ENCODE measurements at places on chromosomes 2 and 18.

DNA sequence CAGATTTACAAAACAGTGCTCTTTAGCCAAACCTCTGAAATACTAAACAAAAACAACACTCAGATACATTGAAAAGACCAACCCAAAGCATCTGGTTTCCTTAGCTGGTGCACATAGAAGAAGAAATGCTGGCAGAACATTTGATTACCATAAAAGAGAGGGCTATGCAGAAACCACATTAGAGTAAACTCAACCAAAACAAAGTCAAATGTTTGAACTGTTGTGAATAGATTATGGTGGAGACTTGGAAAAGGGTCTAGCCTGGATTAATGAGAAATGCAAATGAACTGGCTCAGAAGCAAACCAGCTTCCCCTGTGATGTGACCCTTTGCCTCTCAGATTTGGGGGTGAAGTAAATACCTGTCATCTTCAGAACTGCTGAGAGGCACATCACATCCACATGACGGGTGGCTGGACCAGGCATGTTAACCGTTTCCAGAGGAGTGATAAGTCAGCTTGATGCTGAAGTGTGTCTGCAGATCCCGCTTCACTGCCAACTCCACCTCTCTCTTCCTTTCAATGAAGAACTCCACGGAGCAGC, 153.0 kb downstream of the NRP2 start:
- no peak for DNase-seq

GRCh38 chr18:13457327-13457726, 238.8 kb downstream of the LDLRAD4 start:
- no peak for DNase-seq

DNA sequence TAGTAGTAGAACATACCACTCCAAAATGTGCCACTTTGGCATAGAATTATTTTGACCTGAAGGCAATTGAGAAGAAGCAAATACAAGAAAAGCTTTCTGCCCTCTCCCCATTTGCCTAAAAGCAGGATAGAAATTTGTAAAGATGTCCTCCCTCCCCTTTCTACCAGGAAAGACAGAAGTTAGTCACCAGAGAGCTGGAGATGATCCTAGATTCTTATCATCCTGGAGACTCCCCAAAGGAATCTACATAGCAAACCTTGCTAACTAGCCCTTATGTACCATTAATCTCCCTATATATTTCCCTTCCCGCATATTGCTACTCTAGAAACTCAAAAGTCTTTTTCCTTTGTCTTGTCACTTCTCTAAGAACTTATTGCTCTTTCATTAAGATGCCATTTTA, 12.6 kb upstream of the TMEM37 start:
- no peak for DNase-seq

GRCh38 chr2:115524452-115524851, 1082.0 kb downstream of the DPP10 start:
- no peak for DNase-seq

DNA sequence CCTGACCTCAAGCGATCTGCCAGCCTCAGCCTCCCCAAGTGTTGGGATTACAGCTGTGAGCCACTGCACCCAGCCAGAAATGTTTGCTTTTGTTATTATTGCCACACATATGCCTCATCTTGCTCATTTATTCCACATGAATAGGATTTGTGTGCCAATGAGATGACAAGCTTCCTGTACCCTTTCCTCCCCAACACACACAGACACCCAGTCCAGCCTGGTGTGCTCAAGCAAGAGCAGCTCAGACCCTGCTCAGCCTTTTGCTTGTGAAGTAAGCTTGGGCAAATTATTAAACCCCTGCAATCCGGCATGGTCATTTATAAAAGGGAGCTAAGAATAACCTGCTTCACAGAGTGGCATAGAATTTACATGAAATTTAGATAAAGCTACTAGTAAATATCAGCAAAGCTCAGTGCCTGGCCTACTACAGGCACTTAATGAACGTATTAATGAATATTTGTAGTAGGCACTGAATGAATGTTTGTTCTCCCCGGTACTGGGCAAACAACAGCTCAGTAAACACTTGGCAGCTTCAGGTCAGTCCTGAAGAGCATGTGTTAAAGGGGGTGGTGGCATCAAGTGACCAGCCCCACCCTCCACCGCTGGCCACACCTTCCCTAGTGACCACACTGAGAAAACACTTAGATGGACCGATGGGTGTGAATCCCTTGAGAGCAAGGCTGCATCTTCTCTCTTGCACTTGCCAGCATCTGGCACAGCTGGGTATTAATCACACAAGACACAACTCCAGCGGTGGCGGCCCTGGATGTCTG, 280.2 kb downstream of the SRBD1 start:
- no peak for DNase-seq

GRCh38 chr18:2881088-2881839, 34.5 kb downstream of the EMILIN2 start:
- no peak for DNase-seq

GRCh38 chr2:85308896-85309555, 18.8 kb downstream of the TGOLN2 start:
- DNase-seq: no peak

- no peak for DNase-seq
Observed at GRCh38 chr2:132437852-132438669, 21.5 kb downstream of the GPR39 start.

- DNase-seq: no peak
Observed at GRCh38 chr2:95013726-95014125, 11.8 kb upstream of the MAL start.

DNA sequence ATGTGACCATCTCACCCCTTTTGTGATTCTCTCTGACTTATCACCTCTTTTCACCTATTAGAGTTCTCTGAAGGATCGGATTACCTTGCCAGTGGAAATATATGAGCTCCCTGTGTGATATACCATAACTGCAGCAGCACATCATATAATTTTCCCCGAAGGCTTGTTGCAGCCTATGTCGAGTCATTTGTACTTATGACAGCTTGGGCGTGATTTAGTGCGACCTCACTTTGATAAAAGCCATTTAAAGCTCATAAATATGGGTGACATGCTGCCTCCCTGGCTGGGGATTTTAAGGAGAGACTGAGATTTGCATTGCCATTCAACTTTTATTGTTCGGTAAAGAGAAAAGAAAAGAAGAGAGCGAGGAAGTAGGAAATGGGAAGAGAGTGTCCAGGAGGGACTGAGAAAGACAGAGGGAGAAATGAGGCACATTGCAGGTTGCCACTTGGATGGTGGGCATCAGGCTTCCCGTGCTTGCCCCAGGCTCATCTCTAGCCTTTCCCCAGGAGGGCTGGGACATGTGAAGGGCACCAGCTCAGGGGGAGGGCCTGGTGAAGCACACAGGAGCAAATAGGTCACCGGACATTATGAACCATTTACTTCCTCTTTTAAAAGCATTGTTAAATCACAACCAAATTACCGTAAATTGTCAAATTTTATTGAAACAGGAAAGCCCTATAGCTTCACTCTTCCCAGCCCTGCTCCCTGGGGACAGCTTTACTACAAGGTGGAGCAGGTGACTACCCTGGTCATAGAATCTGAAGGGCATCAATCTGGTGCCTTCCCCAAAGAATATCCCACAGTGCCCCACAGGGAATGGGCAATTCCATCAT, 161.3 kb downstream of the SETBP1 start:
- DNase-seq: no peak

- DNase-seq: no peak
Observed at GRCh38 chr18:23943104-23943503, 71.5 kb upstream of the TTC39C start.

- no peak for DNase-seq
Observed at GRCh38 chr2:42141687-42142546, 27.2 kb upstream of the EML4 start.

DNA sequence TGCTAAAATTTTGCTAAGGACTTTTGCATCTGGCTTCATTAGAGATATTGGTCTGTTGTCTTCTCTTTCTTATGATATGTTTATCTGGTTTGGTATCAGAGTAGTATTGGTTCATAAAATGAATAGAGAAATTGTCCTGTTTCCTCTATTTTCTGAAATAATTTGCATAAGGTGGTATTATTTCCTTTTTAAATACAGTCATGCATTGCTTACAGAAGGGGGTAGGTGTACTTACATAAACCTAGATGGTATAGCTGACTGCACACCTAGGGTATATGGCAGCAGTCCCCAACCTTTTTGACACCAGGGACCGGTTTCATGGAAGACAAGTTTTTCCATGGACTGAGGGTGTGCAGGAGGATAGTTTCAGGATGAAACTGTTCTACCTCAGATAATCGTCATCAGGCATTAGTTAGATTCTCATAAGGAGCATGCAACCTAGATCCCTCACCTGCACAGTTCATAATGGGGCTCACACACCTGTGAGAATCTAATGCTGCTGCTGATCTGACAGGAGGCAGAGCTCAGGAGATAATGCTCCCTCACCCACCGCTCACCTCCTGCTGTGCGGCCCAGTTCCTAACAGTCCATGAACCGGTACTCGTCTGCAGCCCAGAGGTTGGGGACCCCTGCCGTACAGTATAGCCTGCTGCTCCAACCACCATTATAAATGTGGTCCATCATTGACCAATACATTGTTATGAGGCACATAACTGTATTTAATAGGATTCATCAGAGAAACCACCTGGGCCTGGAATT, 189.2 kb downstream of the FAM210A start:
- DNase-seq: no peak

- no peak for DNase-seq
Observed at GRCh38 chr2:207791579-207792243, 22.0 kb upstream of the FZD5 start.

- no peak for DNase-seq
Observed at GRCh38 chr2:181602017-181602416, 54.9 kb downstream of the CERKL start.

- DNase-seq: no peak
Observed at GRCh38 chr2:138670734-138671133, 109.5 kb downstream of the NXPH2 start.

DNA sequence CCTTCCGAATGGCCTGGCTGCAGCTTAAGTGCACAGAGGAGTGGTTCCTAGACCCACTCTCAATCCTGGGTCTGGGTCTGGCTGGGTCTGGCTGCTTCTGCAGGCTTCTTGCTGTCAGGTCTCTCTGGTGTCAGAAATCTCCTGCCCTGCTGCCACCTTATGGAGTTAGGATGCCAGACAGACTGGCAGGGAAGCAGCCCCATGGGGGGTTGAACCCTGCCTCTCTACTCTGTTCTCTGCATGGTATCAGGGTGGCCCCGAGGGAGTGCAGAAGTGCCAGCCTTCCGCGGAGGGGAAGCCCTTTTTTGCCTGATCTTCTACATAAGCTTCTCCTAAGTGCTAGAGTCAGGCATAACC, 89.4 kb downstream of the ZCCHC2 start:
- no peak for DNase-seq

DNA sequence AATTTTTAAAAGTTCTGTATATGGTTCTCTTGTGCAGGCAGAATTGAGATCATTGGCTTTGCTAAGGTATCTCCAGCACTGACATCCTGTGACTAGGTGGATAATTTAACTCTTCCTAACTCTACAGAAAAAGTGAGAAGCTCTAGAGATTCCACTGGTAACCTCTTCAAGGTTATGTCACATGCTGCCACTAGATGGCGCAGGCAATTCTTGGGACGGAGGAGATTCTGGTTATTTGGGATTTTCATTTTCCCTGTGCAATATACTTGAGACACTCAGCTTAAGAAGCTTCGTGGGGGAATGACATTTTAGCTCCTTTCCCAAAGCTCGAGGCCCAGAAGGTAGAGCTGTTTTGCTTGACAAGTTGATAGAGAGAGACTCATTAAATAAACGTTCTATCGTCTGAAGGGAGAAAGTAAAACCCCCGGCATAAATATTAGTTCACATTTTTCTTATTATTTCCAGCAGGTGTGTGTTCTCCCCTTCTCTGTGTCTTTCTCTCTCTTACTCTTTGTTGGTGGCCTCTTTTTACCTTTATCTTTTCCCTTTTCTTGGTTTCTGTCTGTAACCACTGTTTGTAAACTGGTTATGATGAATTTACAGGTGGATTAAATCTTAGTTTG, 26.6 kb upstream of the LANCL1 start:
- DNase-seq: peak; percentile 39

DNA sequence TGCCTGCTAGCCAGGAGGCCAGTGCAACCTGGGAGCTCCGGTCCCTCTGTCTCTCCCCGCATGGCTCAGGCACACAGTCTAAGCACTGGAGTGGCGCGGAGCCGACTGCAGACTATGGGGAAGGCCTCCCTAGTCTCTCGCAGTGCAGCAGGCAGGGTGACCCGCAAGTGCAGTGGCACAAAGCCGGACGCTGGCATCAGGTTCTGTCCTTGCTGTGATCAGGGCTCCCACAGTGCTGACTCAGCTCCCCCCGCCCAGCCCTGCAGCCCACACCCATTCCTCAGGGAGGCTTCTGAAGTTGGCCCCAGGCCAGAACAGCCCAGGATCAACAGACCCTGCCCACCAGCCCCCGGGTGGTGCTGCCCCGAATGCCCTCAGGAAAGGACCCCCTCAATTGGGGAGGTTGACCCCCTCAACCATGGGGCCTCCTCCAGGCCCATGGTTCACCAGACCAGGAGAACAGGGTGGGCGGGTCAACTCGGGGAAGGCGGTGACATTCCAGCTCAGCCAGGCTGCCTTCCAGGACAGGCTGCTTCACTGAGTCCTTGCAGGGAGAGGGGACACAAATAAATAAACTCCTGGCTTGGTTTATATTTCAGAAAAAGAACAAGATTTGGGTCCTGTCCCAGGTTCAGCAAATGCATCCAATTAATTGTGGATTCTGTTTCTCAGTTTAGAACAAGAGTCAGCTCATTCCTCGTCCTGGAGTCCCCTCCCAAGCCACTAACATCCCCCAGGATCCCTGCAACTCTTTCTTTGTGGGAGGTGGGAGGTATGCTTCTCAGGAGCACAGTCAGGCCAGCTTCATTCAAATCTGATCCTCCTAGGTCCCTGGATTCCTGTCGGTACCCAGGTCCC, 12.2 kb downstream of the BIN1 start:
- no peak for DNase-seq

GRCh38 chr2:203687165-203687564, 19.3 kb upstream of the CD28 start:
- DNase-seq: no peak

GRCh38 chr2:104250635-104251034, 603.3 kb upstream of the POU3F3 start:
- DNase-seq: no peak

GRCh38 chr2:45014016-45014702, 4.9 kb upstream of the SIX2 start:
- peak; percentile 80 for DNase-seq

DNA sequence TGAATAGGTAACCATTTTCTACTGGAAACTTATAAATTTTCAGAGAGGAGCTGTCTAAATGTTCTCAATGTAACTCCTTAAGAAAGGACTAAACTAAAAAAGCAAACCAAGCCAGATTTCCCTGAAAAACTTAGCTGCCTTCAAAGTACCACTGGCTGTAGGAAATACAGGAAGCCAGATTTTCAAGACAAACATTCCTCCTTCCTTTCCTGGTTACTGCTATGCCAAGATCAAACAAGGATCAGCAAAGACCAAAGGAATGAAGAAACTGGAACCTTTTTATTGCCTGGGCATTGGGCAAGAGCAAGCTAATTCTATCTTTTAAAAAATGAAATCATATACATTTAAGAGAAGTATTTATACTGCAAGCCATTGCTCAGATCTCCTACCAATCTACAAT, 212.7 kb downstream of the DYM start:
- no peak for DNase-seq

GRCh38 chr18:46322411-46322891, 218.3 kb downstream of the HAUS1 start:
- DNase-seq: no peak

GRCh38 chr2:121161272-121161671, 123.7 kb downstream of the TFCP2L1 start:
- no peak for DNase-seq
